ENCODE measurements at places on chromosomes 5 and 9.

DNA sequence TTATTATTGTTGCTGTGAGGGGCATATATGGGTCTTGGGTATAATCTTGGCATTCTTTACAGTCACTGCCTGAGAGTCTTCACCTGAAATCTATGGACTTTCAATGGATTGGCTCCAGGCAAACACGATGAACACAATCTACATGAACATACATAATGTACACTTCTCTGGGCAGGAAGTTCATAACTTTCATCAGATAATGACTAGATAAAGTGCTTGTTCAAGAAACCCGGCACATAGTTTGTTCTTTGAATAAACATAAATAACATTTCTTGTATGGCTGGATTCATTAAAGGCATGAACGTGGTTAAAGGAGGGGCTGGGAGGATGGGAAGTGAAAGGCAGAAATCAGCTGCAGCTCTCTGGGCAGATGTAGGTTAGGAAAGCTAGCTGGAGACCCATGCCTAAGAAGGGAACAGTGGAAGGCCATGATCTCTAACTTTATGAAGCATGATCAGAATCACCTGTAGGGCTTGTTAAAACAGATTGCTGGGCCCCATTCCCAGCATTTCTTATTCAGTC, 306.9 kb upstream of the EFNA5 start:
- no peak for DNase-seq

DNA sequence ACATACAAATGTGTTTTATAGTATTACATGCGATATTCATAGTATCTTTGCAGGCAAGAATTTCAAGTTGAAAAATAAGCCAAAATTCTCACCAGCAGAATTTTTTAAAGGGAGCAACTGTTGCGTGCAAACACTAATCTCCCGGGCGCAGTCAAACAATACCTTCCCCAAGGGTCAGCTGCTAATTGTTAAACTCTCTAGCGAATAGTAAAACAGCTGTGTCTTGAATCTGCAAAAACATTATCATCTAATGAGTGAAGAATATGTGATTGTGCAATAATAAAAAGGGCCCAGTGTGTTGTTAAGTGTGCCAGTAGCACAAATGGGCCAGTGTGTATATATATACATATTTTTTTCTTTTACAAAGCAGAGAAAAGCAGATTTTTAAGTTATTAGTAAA, 131.4 kb downstream of the CCDC192 start:
- DNase-seq = no peak

DNA sequence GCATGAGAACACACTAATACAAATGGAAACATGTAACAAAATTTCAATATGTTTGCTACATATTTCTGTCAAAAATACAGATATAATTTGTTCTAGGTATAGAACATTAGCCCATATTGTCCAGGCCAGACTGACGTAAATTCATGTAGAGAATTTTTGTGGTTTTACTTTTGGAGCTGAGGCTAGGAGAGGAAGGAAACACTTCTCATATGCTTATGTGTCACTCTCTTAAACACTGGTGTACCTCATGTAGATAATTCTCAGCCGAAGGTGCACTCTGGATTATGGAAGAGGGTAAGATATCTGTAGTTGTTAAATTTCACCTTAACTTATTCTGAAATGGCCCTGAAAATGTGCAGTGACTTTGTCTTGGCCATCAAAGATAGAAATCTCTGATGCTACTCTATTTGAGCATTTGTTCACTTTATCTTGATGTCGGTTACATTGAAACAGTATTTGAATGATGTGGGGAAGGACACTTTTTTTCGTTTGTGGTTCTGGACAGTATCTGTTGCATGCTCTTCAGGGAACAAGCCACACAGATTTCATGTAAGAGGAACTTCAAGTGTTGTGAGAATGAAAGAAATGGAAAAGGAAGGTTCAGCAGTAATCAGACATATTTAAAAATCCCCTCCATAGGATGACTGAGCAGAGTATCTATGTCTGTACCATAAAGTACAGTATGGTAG, 202.7 kb downstream of the SPATA31D1 start:
- DNase-seq = no peak

DNA sequence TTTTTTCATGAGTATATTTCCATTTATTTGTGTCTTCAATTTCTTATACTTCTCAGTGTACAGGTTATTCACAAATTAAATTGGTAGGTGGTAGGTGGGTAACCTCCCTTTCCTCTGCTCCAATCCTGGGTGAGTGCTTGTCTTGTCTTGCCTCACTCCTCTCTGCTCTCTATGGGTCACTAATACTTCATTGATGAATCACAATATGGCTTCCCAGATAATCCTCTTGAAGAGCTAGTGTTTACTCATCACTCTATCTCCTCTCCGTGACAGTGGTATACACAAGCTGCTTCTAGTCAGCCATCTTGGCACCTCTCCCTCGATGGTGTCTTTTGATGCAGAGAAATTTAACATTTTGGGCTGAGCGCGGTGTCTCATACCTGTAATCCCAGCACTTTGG, 331.8 kb upstream of the NMUR2 start:
- DNase-seq = no peak

DNA sequence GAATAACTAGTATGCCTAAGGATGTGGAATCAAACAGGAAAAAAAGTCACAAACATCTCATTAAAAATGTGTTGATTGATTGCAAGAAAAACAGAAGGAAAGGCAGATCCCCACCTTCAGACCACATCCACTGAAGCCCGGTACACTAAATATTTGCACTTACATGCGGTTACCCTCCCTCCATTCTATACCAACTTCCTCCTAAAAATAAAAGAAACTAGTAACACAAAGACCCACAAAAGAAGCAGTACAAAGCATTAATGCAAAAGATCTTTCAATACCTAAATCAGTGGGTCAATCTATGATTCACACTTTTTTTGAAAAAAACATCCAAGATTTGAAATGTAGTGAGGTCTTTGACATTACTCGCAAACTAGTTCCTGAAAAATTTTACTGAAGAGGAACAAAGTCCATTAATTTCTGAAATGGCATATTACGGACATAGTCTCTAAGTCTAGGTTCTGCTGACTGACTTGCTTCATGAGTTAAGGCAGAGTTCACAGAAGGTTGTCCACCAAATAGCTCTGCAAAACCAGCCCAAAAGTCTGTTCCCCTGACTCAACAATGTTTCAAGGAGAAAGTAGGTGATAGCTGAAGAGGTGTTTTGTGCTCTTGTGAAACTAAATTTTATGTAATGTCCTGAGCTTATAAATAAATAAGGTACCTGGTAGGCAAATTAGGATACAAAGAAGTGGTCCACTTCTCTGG, 100.7 kb downstream of the PAM start:
- no peak for DNase-seq

- peak; percentile 16 for DNase-seq
These were observed 153.2 kb downstream of the COMMD10 start for GRCh38 chr5:116237917-116238500.

DNA sequence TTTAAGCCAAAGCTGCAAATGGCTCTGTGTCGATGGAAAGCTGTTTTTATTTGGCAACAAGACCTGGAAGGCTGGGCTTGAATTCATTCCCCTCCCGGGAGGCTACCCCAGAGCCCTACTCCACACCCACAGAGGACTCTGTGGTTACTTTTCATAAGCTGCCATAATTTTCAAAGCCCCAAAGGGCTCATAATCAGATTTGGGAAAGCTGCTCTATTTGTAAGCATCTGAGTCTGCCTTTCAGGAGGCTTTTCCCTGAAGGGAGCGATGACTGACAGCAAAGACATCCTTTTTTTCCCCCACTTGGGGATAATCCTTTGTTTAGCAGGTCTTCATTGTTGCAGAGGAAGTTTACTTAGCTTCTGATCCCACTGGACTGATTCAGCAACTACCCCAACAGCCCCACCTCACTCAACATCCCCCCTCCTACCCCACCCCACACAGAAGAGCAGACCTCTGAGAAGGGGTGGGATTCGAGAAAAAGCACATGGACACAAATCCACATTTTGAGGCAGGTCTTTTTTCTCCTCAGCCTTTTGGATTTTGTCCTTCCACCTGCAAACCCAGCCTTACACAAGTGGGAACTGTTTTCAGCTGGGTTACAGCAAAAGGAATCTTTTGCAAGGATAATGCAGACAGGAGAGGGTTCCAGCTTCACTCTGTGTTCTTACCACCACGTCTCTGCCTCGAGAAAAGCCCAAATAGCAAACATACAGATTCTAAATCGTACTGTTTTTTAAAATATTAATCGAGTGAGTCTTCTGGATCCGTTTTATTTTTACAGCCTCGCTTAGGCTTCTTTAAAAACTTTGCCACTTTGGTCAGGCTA, 244.4 kb upstream of the TUT7 start:
- DNase-seq = peak; percentile 54

GRCh38 chr5:151672516-151672915, 14.2 kb downstream of the SPARC start:
- DNase-seq = no peak

DNA sequence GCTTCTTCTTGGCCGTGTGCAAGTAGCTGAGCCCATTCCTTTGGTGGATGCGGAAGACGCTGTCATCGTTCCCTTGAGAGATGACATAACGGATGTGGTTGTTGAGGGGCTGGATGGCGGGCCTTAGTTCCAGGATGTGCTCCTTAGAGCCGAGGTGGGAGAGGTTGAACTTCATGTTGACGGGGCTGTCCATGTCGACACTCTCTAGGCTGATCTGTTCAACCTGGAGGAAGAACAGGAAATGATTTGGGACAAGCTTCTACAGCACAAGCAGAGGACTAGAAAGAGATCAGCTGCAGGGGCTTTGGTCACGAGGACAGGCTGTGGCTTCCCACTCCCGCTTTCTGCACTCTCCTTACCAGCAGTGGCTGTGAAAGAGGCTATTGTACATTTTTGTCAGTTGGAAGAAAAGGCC, 176.0 kb downstream of the SLC12A2 start:
- DNase-seq = no peak
